ENCODE measurements at places on chromosomes 4 and X. TPM values are rescaled to one million over a fixed set of nuclear protein-coding genes. Genes with fewer than 3 reads are reported as not detected.

The F8A2 gene
- not detected for total RNA-seq

The ABCG2 gene
- 0.07 TPM for total RNA-seq

The DCAF8L2 gene
- not detected for total RNA-seq

The ALAS2 gene
- total RNA-seq: 0.94 TPM

The FAM193A gene
- 67.8 TPM for total RNA-seq

The FRMD7 gene
- not detected for total RNA-seq

The CFI gene
- not detected for total RNA-seq

The PRSS12 gene
- total RNA-seq: not detected

The XG gene
- not detected for total RNA-seq

The TEX13B gene
- total RNA-seq: not detected

The C4orf36 gene
- total RNA-seq: not detected

The MTM1 gene
- total RNA-seq: 24.2 TPM

The CENPI gene
- total RNA-seq: 1.9 TPM

The PIR gene
- total RNA-seq: 0.22 TPM

The MAGEC2 gene
- total RNA-seq: not detected

The WDR1 gene
- 217 TPM for total RNA-seq

The RAI2 gene
- total RNA-seq: not detected

The MAOA gene
- 0.05 TPM for total RNA-seq

The TMPRSS11F gene
- total RNA-seq: not detected

The TLR1 gene
- total RNA-seq: 50.8 TPM

The AWAT2 gene
- not detected for total RNA-seq

The GUCY2F gene
- not detected for total RNA-seq

The CCDC149 gene
- total RNA-seq: not detected

The TBX22 gene
- total RNA-seq: not detected

The LRAT gene
- not detected for total RNA-seq

The SRPX2 gene
- total RNA-seq: not detected

The GAB3 gene
- total RNA-seq: 16.5 TPM

The HEPH gene
- not detected for total RNA-seq

The MND1 gene
- not detected for total RNA-seq

The ANKRD50 gene
- total RNA-seq: 0.53 TPM

The SPANXA2 gene
- not detected for total RNA-seq

The TNIP3 gene
- total RNA-seq: not detected

The GATA1 gene
- not detected for total RNA-seq

The PPP4R3C gene
- total RNA-seq: not detected

The LRP2BP gene
- 1.6 TPM for total RNA-seq

The NCAPG gene
- total RNA-seq: 0.44 TPM

The VCX3A gene
- not detected for total RNA-seq

The SMIM10 gene
- 0.37 TPM for total RNA-seq

The MAGEA9B gene
- not detected for total RNA-seq
